Liver (tissue), 10 donors: ENCODE measurements at places on chromosomes 5 and 9.
A peak's percentile ranks its signal among the peaks of the same experiment; 100 is the strongest.

GRCh38 chr5:134257176-134257575 is 31.3 kb upstream of the PPP2CA start:
- no peak overlapping the region for H3K27ac ChIP-seq
- no peak overlapping the region for H3K4me3 ChIP-seq
- H3K27me3 ChIP-seq = no peaks in the 10 kb centered on the region
- DNase-seq = no peak
- H3K4me1 ChIP-seq = no peaks in the 10 kb centered on the region
- H3K36me3 ChIP-seq = no peaks in the 10 kb centered on the region

- H3K4me1 ChIP-seq = peaks cover 10% of the 10 kb centered on the region
- no peak for DNase-seq
- H3K36me3 ChIP-seq = no peaks in the 10 kb centered on the region
- no peak overlapping the region for H3K4me3 ChIP-seq
These were observed 6.2 kb upstream of the ARHGEF28 start for GRCh38 chr5:73619606-73620333.

DNA sequence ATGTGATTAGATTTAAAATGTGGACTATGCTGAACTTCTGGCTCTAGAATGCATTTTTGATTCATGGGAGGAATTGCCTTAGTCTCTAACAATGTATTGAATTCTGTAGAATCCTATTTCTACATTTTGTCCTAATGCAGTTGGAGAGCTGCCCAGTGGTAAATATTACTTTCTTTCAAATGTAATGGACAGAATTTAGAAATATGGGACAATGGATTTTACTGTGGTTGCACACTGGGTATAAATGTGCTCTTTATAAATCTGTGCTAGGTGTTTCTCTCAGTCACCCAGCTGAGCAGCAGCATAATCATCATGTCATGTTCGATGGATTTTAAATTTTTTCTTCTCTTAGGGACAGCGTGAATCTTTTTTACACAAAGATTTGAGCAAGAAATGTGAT is 141.7 kb downstream of the ADGRV1 start:
- H3K4me1 ChIP-seq = no peaks in the 10 kb centered on the region
- DNase-seq = no peak
- no peak overlapping the region for H3K27ac ChIP-seq
- peaks cover 3% of the 10 kb centered on the region for H3K27me3 ChIP-seq
- H3K36me3 ChIP-seq = no peaks in the 10 kb centered on the region

- H3K4me1 ChIP-seq = no peaks in the 10 kb centered on the region
- no peaks in the 10 kb centered on the region for H3K27me3 ChIP-seq
- H3K36me3 ChIP-seq = peaks cover 44% of the 10 kb centered on the region
These were observed 50.1 kb downstream of the MACROH2A1 start for GRCh38 chr5:135348918-135349317.

- peak overlapping the region; percentile 91 for H3K27ac ChIP-seq
- H3K4me3 ChIP-seq = no peak overlapping the region
- no peak for DNase-seq
- H3K27me3 ChIP-seq = no peaks in the 10 kb centered on the region
These were observed 129.7 kb downstream of the CDC42SE2 start for GRCh38 chr5:131393498-131393968.

GRCh38 chr5:115810761-115811160 is 5.7 kb downstream of the CDO1 start:
- no peaks in the 10 kb centered on the region for H3K27me3 ChIP-seq
- peak overlapping the region; percentile 42 for H3K27ac ChIP-seq
- H3K36me3 ChIP-seq = peaks cover 52% of the 10 kb centered on the region

- no peak overlapping the region for H3K4me3 ChIP-seq
- H3K27ac ChIP-seq = no peak overlapping the region
- H3K36me3 ChIP-seq = no peaks in the 10 kb centered on the region
These were observed 187.7 kb downstream of the ZSWIM6 start for GRCh38 chr5:61519728-61520277.

GRCh38 chr9:68740561-68740960 is 35.5 kb downstream of the PIP5K1B start:
- H3K4me1 ChIP-seq = no peaks in the 10 kb centered on the region
- no peak for DNase-seq
- no peaks in the 10 kb centered on the region for H3K36me3 ChIP-seq
- no peaks in the 10 kb centered on the region for H3K27me3 ChIP-seq

GRCh38 chr5:160824301-160825001 is 27.6 kb downstream of the ATP10B start:
- no peak overlapping the region for H3K27ac ChIP-seq
- no peaks in the 10 kb centered on the region for H3K4me1 ChIP-seq
- no peaks in the 10 kb centered on the region for H3K27me3 ChIP-seq

DNA sequence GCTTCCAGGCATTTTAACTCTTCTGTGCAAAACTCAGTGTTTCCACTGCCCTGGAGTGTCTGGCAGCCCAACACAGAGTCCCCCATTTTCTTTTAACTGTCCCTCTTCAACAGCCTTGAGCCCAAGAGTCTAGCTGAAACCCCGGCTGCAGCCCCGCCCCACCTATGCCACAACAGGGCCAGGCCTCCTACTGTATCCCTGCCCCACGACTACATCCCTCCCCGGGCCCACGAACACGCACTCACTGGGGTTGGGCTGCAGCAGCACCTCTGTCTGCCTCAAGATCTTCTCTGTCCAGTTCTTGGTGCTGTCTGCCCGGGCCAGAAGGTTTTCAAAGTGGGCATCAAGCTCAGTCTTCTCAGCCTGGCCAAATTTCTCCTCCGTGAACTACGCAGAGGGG is 6.1 kb downstream of the SH3GLB2 start:
- H3K36me3 ChIP-seq = peaks cover 4% of the 10 kb centered on the region
- no peak overlapping the region for H3K27ac ChIP-seq
- no peaks in the 10 kb centered on the region for H3K27me3 ChIP-seq
- peaks cover 2% of the 10 kb centered on the region for H3K4me1 ChIP-seq
- DNase-seq = no peak

GRCh38 chr5:95768731-95769130 is 37.6 kb downstream of the RHOBTB3 start:
- H3K36me3 ChIP-seq = no peaks in the 10 kb centered on the region
- H3K4me1 ChIP-seq = peaks cover 10% of the 10 kb centered on the region
- no peaks in the 10 kb centered on the region for H3K27me3 ChIP-seq
- no peak for DNase-seq
- no peak overlapping the region for H3K27ac ChIP-seq

DNA sequence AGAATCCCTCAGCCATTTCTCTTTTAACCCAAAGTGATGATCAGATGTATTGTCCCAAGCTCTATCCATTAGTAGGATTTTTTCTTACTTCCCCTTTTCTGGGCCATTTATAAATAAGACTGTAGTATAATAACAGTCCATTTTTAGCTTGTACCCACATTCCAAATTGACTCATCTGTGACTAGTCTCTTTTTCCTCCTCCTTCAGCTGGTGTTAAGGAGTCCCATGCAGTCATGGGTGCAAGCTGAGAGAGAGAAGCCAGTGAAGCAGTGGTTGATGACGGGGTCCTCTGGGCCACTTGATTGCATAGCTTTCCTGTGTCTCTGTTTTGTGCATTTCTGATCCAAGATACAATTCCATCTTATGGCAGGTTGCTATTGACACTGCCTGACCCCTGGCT is 476.0 kb upstream of the CD180 start:
- no peak overlapping the region for H3K27ac ChIP-seq
- H3K36me3 ChIP-seq = no peaks in the 10 kb centered on the region
- no peak for DNase-seq
- no peaks in the 10 kb centered on the region for H3K27me3 ChIP-seq
- H3K4me3 ChIP-seq = no peak overlapping the region

GRCh38 chr9:76729980-76730737 is 34.1 kb upstream of the PCA3 start:
- H3K27me3 ChIP-seq = no peaks in the 10 kb centered on the region
- DNase-seq = no peak
- no peaks in the 10 kb centered on the region for H3K36me3 ChIP-seq
- no peaks in the 10 kb centered on the region for H3K4me1 ChIP-seq
- H3K4me3 ChIP-seq = no peak overlapping the region

- no peak overlapping the region for H3K4me3 ChIP-seq
- H3K4me1 ChIP-seq = no peaks in the 10 kb centered on the region
- H3K27ac ChIP-seq = no peak overlapping the region
- DNase-seq = peak; percentile 36
- no peaks in the 10 kb centered on the region for H3K36me3 ChIP-seq
- H3K27me3 ChIP-seq = no peaks in the 10 kb centered on the region
These were observed 386.1 kb upstream of the KIF2A start for GRCh38 chr5:61919920-61920319.

DNA sequence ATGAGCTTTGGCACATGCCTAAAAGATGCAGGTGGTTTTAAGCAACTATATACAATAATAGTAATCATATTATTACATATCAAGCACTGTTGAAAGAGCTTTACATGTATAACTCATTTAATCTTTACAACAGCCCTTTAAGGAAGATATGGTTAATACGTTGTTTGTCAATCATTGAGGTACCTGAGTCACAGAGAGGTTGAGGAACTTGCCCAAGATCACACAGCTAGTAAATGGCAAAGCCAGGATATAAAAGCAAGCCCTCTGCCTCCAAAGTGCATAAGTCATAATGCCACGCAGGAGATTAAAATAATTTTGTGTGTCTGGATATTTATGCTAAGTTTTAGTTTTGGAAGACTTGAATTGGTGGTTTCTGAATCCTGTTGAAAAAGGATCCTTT is 90.2 kb downstream of the DAPK1 start:
- H3K4me3 ChIP-seq = no peak overlapping the region
- DNase-seq = no peak
- H3K36me3 ChIP-seq = no peaks in the 10 kb centered on the region
- no peak overlapping the region for H3K27ac ChIP-seq
- H3K27me3 ChIP-seq = no peaks in the 10 kb centered on the region

- peaks cover 19% of the 10 kb centered on the region for H3K4me1 ChIP-seq
- peak overlapping the region; percentile 83 for H3K27ac ChIP-seq
- H3K27me3 ChIP-seq = no peaks in the 10 kb centered on the region
- no peak overlapping the region for H3K4me3 ChIP-seq
- no peaks in the 10 kb centered on the region for H3K36me3 ChIP-seq
These were observed 4.6 kb upstream of the TRAF2 start for GRCh38 chr9:136881691-136882108.

GRCh38 chr5:59390074-59390659 is 503.4 kb downstream of the PDE4D start:
- H3K36me3 ChIP-seq = no peaks in the 10 kb centered on the region

DNA sequence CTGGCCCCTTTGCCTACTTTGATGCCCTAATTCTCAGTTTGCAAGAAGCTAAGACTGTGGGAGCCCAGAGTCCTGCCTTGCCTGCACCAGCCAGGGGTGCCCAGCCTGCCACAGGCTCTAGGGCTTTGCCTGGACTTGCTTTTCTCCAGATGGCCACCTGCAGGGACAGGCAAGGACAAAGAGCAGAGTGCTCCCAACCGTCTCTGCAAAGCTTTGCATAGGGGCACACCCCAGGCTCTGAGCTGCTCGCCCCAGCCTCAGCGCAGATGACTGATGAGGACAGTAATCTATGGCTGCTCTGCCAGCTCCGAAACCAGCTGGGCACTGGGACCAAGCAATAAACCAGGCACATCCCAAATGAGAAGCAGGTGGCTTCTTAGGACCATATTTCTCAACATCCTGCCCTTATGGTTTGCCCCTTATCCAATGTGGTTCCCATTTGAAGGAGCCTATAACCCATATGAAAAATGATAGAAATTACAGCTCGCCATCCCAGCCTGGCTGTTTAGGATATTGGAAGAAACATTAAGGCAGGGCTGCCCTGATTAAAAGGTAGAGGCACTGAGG is 25.4 kb upstream of the TCF7 start:
- DNase-seq = no peak
- H3K27me3 ChIP-seq = no peaks in the 10 kb centered on the region
- no peaks in the 10 kb centered on the region for H3K36me3 ChIP-seq
- H3K27ac ChIP-seq = no peak overlapping the region
- no peak overlapping the region for H3K4me3 ChIP-seq

DNA sequence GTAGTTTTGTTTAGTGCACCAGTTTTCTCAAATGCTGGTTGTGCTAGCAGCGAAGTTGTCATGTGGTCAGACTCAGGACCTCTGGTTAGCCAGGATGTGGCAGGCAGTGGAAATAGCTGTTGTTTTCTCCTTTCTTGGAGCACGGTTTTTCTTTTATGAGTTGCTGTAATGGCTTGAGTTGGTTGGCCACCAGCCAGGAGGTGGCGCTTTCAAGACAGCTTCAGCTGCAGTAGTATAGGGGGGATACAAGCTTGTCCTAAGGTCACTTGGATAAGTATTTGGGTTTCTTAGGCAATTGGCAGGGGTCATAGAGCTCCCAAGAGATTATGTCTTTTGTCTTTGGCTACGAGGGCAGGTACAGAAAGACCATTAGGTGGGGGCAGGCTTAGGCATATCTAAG is 274.2 kb upstream of the TARS1 start:
- H3K27me3 ChIP-seq = no peaks in the 10 kb centered on the region
- H3K27ac ChIP-seq = no peak overlapping the region
- no peaks in the 10 kb centered on the region for H3K36me3 ChIP-seq
- DNase-seq = no peak
- H3K4me1 ChIP-seq = no peaks in the 10 kb centered on the region
- no peak overlapping the region for H3K4me3 ChIP-seq
